ENCODE measurements at places on chromosomes 13 and 19.

GRCh38 chr19:18349524-18350128 lies 9.2 kb downstream of the PGPEP1 start:
- DNase-seq: peak; percentile 73

DNA sequence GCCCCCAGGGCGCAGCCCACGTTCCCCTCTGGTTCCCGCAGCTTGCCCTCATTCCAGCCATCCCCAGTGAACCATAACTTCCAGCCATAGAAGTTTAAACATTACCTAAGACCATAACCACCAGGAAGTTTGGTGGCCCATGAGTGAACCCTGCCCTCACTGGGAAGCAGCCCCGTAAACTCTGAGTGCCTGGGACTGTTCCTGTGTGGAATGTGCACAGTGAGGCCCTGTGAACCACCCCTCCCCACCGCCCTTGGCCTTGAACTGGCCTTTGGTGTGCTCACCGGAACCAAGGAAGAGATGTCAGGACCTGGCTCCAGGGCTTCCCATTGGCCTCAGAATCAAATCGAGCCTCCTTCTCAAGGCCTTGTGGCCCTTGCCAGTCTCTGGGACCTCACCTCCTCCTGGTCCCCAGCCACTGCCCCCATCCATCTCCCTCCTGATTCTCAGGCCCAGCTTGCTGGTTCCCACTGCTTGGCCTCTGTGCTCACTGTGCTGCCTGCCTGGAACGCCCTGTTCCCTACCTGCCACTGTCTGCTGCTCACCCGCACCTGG lies 46.5 kb downstream of the DNM2 start:
- peak; percentile 62 for DNase-seq

DNA sequence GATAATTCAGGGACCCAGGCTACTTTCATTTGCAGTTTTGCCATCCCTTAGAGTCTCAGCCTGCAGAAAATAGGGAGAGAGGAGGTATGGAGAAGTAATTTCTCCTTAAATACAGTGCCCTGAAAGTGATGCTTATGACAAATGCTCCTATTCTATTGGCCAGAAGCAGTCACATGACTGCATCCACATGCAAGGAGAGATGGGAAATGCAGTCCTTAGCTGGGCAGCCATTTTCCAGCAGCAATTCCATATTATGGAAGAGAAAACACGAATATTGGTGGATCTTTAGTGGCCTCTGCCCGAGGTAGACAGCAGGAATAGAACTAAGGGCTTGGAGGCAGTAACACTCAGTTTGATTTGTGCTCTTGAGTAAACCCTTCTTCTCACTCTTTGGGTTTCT lies 39.4 kb downstream of the VAV1 start:
- DNase-seq: peak; percentile 36

- no peak for DNase-seq
Observed at GRCh38 chr13:38755793-38756192, 68.9 kb downstream of the FREM2 start.

DNA sequence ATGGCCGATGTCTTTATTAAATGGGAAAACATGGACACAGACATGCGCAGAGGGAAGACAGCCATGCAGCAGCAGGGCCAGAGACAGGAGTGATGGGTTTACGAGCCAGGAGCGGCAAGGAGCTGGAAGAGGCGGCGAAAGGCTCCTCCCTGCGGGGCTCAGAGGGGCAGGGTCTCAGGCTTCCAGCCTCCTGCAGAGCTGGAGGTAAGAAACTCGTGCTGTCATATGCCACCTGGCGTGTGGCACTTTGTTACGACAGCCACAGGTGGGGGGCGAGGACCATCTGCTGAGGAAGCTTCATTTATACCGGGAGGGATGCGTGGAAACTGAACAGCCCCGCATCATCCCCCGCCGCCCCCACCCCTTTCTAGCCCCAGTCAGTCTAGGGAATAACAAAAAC lies 52.0 kb upstream of the SPACA7 start:
- no peak for DNase-seq

- no peak for DNase-seq
Observed at GRCh38 chr13:42814868-42815267, 33.5 kb downstream of the FAM216B start.

GRCh38 chr13:89514534-89515312 lies 1832.8 kb upstream of the MIR17HG start:
- peak; percentile 57 for DNase-seq

- no peak for DNase-seq
Observed at GRCh38 chr13:73593199-73593765, 534.5 kb downstream of the KLF5 start.

Data from Caco-2 (cell line).